ENCODE measurements at places on chromosomes 4 and X.

DNA sequence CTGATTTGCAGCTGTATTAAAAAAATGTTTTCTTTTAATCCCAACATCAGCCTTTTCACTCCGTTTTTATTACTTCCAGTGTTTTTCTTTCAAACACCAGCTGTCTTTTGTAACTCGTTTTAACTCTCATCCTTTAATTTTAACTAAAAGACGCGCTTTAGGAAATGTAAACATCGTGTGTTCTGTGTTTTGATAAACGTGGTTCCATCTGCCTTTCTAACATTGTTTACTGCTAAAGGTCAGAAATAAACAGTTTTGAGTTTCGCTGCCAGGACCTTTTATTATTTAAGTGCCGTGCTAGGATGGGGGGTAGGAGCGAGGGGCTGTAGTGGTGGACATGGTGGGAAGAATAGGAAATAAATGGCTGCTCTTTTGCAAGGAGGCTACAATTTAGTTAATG is 1.5 kb downstream of the N4BP2 start:
- DNase-seq, result no peak

- DNase-seq, result no peak
These were observed 697 bp downstream of the SRPK3 start for GRCh38 chrX:153781428-153782047.

- DNase-seq, result no peak
These were observed 176.6 kb upstream of the GALNTL6 start for GRCh38 chr4:171636606-171637005.

- no peak for DNase-seq
These were observed 124.6 kb downstream of the NSUN7 start for GRCh38 chr4:40874331-40874730.

GRCh38 chr4:81758574-81759264 is 287.0 kb upstream of the RASGEF1B start:
- DNase-seq, result no peak

- no peak for DNase-seq
These were observed 181.9 kb downstream of the CEP135 start for GRCh38 chr4:56130606-56131155.
